COLO829 (cell line): ENCODE measurements at places on chromosomes 1 and 21.

DNA sequence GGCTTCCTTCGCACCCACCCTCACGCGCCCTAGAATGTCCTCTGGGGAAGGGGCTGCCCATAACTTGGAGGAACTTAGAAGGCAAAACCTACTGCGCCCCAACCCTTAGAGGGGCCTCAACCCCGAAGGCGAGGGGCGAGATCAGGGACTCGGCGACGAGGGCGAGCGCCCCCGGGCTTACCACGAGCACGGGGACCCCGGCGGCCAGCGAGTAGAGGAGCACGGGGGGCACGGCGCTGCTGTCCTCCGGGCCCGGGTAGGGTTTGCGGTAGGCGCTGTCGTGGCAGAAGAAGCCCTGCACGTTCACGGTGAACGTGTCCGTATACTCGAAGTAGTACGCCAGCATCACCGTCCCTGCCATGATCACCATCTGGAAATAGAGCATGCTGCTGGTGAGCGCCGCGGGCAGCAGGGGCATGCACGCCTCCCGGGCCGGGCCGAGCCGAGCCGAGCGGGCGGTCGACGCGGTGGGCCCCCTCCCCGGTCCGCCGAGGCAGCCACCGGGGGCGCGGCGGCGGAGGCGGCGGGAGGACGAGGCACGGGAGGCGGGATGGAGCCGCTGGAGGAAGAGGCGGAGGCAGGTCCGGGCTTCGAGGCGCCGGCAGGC is 304 bp downstream of the PLPPR5 start:
- no peak for DNase-seq

DNA sequence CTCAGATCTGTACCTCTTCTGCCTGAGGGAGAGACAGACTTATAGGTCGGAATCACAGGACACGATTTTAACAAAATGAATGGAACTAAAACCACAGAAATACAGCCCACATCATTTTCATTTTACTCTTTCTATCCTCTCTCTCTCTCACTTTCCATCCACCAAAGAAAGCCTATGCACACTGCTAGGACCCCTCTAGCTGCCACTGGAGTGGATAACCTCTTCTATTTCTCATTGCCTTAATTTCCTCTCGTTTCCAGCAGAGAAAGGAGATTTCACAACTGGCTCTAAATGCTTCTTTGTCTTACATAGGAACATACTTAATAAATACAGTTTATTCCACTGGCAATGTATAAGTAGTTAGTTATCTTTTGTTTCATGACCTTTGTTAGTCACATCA is 867.8 kb upstream of the ADGRL4 start:
- DNase-seq = no peak

- no peak for DNase-seq
Observed at GRCh38 chr21:25273959-25274358, 333.3 kb downstream of the MRPL39 start.

GRCh38 chr1:34975771-34976170 is 9.4 kb downstream of the TMEM35B start:
- DNase-seq = no peak

DNA sequence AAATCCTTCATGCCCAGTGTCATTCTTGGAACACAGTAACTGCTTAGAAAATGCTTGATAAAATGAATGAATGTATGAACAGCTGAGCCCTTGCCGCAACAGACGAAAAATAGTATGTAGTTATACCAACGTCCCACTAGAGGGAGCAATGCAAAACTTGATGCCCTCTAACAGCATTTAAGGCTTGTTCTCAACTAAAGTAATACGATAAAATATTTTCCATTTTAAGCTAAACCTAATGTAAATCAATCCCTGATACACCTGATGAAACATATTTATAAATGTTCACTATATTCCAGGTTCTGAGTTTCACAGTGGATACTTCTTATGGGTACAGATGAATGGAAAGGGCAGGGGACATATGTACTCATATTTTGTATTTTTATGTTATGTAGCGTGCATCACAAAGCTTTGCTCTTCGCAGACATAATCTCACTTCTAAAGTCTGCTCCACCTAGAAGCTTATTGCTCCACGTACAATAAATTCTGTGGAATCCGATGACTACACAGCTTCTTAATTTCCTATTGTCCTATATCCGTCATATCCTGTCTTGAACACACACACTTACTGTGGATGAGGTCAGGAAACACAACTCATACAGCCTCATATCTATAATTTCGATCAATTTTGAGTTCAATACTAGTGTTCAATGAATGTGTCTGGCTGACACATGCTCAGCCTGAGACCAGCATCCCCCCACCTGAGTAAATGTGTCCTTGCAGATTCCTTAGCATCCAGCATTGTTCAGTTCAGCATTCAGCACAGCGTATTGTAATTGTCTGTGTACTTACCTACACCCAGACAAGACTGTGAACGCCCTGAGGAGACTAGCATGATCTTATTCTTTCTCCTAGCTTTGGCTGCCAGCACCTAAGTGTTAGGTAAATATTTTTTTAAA is 4.4 kb upstream of the UTP25 start:
- DNase-seq = peak; percentile 77

DNA sequence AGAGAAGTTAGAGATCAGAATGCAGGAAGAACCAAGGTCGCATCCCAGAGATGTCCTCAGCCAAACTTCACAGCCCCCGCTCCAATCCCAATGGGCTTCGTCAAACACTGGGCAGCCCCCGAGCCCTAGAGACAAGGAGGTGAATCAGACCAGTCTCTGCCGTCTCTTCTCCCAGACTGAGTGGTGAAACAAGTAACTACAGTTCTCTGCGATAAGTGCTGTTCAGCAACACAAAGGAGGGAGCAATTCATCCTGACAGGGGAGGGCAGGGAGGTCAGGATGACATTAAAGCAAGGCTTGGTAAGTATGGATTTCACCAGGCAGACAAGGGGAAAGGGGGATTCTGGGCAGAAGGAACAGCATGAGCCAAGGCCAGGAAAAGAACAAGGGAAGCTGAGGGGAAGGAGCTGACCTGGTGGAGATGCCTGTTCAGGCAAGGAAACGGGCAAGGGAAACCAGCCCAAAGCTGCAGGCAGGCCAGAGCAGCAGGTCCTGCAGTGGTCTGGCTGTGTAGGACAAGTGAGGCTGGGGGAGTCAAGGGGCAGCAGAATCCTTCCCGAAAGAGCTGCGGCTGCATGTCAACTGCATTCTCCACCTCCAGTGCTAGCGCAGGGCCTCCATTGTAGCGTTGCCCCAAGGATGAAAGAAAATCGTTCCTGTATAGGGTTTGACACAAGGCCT is 13.6 kb upstream of the ERI3 start:
- DNase-seq = no peak

DNA sequence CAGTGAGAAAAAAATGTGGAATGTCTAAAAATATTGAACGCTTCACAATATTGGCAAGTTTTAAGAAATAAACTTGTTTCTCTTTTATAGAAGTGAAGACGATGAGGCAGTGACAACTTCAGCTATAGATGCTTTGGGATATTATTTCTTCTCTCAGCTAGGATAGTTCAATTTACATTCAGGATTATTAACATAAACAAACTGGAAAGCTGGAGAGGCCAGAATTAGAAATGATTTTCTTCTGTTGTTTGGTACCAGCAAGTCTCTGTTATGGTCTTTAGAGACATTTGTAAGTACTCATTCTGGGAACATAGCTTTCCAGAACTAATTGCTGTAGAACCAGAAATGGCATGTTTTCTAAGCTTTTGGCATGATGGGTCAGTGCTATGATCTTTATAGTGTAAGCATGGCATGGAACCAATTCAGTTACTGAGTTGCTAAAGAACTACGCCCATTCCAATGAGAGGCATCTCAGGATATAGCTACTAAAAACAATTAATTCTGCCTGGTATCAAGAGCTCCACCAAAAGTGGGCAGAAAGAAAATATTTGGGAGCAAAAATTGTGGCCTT is 599.5 kb upstream of the B3GALT2 start:
- no peak for DNase-seq

GRCh38 chr1:192632641-192633532 is 3.1 kb upstream of the RGS13 start:
- DNase-seq = no peak

GRCh38 chr1:205929496-205930194 is 13.6 kb downstream of the SLC26A9 start:
- DNase-seq = no peak

GRCh38 chr1:166948856-166949350 is 26.4 kb downstream of the ILDR2 start:
- DNase-seq = no peak

DNA sequence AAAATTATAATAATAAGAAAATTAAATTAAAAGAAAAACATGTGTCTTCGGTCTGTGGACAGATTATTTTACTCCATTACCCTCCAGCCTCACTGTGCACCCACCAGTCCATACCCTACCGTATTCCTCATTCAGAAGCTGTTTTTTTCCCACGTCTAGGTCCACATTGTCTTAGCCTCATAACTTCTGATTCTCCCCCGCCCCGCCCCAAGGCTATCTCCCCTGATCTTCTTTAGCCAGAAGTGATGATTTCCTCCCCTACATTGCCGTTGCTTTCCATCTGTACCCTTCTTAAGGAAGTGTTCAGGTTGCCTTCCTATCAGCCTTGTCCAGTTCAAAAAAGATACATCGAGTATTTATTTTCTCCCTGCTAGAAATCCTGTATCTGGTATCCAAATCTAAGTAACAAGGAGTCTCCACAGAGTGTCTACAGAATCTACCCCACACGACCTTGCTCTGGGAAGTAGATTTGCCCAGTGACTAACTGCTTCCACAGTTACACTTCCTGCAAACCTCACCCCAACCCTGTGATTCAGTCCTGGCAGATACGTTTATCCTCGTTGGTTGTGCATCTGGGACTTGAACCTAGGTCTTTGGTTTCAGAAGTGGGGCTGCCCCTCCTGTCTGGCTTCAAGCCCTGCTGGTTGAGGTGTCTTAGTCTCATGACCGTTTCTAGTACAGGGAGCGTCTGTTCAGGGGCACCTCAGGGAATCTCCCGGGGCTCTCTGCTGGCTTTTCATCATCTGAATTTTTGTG is 470.2 kb downstream of the CAMTA1 start:
- no peak for DNase-seq

DNA sequence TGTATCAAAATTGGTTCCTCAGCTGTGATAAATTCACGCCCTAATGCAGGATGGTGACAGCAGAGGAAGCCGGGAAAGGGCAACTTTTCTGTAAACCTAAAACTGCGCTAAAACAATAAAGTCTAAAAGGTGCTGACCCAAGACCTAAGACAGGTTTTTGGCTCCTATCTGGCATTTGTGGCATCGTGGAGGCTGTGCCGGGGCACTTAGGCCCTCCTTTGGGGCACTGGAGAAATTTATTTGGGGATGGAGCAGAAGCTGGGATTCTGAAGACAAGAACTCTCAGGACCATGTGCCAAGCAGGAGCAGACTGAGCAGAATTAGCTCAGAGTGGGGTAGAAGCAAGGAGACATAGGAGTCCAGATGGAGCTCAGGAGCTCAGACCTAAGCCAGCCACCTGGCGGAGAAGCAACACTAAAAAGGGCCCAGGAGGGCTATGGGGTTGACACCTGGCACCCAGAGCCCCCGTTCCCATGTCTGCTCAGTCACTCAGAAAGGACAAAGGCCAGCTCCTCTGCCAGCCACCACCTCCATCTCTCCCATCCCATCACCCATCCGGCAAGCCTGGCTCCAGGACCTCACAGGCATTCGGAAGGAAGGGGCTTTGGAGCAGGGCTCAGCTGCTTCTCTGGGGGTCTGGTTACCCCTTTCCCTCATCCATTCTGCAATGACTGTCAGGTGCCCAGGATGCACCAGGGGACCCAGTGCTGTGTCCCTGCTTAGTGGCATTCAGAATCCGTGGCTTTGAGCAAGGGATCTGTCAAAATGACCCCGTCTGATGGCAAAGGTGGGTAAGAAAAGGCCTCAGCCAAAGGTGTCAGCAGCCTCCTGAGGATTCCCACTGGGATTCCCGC is 347.7 kb downstream of the NPHP4 start:
- DNase-seq = no peak

DNA sequence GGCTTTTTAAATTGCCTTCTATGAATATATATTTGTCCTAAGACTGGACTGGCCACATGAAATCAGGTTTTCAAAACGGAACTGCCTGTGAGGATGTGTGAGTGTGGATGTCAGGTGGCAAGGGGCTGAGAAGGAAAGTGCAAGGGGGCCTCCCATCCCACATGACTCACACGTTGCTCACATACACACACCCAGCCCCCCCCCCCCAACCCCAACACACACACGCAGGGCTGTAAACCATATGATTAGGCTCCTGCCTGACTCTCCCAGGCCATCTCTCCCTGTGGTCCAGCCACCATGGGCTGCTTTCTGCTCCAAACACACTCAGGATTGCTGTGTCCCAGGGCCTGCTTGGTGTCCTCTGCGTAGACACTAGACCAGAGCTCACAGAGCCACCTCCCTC is 22.4 kb downstream of the DEGS1 start:
- no peak for DNase-seq

GRCh38 chr1:53122961-53123413 is 19.5 kb downstream of the SLC1A7 start:
- no peak for DNase-seq

DNA sequence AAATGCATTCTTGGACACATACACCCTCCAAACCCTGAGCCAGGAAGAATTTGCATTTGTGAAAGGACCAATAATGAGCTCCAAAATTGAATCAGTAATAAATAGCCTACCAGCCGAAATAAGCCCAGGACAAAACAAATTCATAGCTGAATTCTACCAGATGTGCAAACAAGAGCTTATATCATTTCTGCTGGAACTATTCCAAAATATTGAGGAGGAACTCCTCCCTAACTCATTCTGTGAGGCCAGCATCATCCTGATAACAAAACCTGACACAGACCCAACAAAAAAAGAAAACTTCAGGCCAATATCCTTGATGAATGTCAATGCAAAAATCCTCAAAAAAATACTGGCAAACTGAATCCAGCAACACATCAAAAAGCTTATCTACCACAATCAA is 6.7 kb downstream of the SPRR2E start:
- DNase-seq = no peak

DNA sequence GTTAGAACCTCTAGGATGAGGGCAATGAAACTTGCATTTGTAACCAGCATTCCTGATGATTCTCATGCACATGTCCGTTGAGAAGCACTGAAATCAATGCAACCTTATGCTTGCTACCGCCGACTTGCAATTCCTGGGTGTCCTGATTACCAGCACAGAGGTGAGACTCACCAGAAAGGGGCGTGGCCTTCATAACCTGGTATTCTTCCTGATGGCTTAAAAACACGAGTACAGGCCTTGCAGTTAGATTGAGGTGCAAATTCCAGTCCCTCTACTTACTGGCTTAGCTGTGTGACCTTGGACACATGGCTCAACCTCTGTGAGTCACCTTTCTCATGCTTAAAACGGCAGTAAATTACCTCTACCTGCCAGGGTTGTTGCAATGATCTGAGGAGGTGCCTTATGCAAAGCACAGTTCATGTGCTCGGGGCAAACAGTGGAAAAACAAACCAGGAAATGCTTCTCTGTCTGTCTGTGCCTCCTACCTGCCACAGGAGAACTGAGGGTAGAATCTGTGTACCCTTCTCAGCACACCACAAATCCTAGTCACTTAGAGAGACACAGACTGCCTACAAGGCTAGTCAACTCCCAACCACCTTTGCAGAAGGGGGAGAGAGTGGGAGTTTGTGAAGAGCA is 39.1 kb upstream of the ECE1 start:
- DNase-seq = no peak

DNA sequence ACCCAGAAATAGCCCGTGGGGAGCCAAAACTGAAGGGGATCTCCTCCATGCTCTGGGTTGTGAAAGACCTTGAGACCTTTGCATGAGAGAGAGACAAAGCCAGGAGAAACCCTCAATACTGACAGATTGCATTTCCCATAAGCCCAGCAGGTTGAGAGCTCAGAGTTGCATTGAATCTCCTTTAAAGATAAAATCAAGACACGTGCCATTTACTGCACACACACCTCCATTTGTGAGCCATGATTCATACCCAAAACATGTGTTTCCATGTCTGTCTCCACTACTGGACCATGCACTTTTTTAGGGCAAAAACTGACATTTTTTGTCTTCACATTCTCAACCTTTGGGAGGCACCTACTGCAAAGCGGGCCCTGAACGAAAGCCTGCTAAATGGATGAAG is 144.0 kb upstream of the NRIP1 start:
- no peak for DNase-seq
